ENCODE measurements at places on chromosomes 12 and 14.
A peak's percentile ranks its signal among the peaks of the same experiment; 100 is the strongest.

- H3K27me3 ChIP-seq: peaks cover 42% of the 10 kb centered on the region
- H3K27ac ChIP-seq: no peak overlapping the region
- no peak for DNase-seq
- H3K4me1 ChIP-seq: no peaks in the 10 kb centered on the region
- H3K36me3 ChIP-seq: no peaks in the 10 kb centered on the region
Observed at GRCh38 chr12:55626154-55626553, 10.5 kb upstream of the OR10P1 start.

- H3K4me3 ChIP-seq: no peak overlapping the region
- H3K27ac ChIP-seq: no peak overlapping the region
- H3K36me3 ChIP-seq: peaks cover 8% of the 10 kb centered on the region
Observed at GRCh38 chr12:28110329-28110728, 79.9 kb upstream of the CCDC91 start.

DNA sequence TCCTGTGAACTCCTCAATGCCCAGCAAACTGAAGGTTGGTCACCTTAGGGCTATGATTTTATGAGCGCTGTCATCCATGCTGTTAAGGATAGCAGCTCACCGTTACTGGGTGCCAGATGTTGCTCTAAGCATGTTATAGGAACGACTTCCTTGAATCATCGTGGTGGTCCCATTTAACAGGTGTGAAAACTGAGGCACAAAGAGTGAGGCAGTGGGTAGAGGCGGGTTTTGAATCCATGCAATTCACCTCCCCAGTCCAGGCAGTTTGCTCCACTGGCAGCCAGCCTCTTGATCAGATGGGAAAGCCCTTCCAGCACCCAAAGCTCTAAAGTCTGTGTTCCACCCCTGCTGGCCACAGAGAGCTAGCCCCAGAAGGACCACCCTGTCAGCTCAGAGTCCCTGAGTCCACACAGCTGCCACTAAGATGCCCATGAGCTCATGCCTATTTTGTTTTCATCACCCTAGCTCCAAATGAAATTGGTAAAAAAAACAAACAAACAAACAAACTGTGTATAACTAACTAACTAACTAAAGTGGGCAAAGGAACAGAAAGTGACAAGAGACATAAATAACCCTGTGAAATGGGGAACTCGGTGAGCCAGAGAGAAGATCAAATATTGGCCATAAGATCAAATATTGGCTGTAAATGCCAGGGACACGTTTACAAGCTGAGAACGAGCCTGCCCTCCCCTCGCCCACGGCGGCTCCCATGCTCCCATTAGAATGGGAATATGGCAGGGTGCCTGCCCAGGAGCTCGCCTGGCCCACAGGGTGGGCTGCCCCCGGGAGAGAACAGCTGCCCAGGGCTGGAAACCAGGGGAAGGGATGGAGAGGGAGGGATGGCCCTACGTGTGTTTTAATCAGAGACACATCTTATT lies 72.3 kb upstream of the RFLNA start:
- no peak overlapping the region for H3K27ac ChIP-seq
- DNase-seq: no peak
- H3K4me3 ChIP-seq: no peak overlapping the region
- H3K36me3 ChIP-seq: peaks cover 3% of the 10 kb centered on the region
- H3K4me1 ChIP-seq: peaks cover 21% of the 10 kb centered on the region

DNA sequence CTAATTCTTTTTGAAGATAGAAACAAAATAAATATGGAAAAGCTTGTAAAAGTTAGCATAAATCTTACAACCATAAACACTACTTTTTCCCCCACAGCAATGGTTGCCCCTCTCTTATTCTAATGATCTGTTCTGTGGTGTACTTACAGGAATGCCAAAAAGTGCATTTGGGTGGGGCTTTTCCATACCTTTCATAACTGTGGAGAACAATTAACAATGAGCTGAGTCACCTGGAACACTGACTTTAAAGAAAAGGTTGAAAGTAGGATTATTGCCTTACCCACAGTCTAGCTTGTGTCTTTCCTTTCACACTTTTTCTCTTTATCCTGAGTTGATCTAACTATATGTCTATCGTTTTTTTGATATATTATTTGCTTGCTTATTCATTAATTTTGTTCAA lies 86.9 kb downstream of the TPH2 start:
- H3K36me3 ChIP-seq: no peaks in the 10 kb centered on the region
- peaks cover 4% of the 10 kb centered on the region for H3K4me1 ChIP-seq
- H3K27ac ChIP-seq: no peak overlapping the region
- DNase-seq: no peak
- H3K4me3 ChIP-seq: no peak overlapping the region

GRCh38 chr12:127649961-127650360 lies 617.0 kb upstream of the TMEM132C start:
- no peaks in the 10 kb centered on the region for H3K27me3 ChIP-seq
- H3K36me3 ChIP-seq: no peaks in the 10 kb centered on the region
- DNase-seq: no peak
- no peaks in the 10 kb centered on the region for H3K4me1 ChIP-seq
- no peak overlapping the region for H3K4me3 ChIP-seq

DNA sequence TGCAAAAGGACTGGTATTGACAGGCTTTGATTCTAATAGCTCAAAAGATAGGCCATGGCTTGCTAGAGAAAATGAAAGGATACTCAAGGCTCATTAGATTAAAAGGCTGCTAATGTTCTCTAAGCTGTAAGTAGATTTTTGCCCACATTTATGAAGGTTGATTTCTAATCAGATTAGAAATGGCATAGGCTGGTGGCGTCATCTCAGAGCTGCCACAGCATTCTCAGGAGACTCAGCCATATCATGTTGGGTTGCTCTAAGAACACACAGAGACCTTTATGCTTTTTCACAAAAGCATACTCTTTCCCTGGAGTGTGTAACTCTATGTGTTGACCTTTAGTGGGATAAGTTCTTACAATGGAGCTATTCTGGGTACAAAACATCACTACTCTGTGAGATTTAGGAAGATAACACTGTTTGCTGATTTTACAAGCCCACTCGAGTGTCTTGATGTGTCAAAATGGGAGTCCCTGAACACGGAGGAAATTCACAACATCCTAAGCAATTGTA lies 576.0 kb downstream of the NRXN3 start:
- peaks cover 8% of the 10 kb centered on the region for H3K27me3 ChIP-seq
- DNase-seq: no peak
- H3K27ac ChIP-seq: no peak overlapping the region
- no peak overlapping the region for H3K4me3 ChIP-seq
- H3K4me1 ChIP-seq: no peaks in the 10 kb centered on the region

GRCh38 chr12:123267991-123268843 lies 3.4 kb downstream of the CDK2AP1 start:
- H3K27ac ChIP-seq: peak overlapping the region; percentile 80
- H3K27me3 ChIP-seq: no peaks in the 10 kb centered on the region
- H3K4me3 ChIP-seq: peak overlapping the region; percentile 76
- H3K4me1 ChIP-seq: peaks cover 13% of the 10 kb centered on the region

- no peak overlapping the region for H3K4me3 ChIP-seq
- no peaks in the 10 kb centered on the region for H3K27me3 ChIP-seq
- peak overlapping the region; percentile 5 for H3K27ac ChIP-seq
- H3K36me3 ChIP-seq: no peaks in the 10 kb centered on the region
- DNase-seq: no peak
- H3K4me1 ChIP-seq: peaks cover 44% of the 10 kb centered on the region
Observed at GRCh38 chr14:51616724-51617409, 34.8 kb upstream of the FRMD6 start.

DNA sequence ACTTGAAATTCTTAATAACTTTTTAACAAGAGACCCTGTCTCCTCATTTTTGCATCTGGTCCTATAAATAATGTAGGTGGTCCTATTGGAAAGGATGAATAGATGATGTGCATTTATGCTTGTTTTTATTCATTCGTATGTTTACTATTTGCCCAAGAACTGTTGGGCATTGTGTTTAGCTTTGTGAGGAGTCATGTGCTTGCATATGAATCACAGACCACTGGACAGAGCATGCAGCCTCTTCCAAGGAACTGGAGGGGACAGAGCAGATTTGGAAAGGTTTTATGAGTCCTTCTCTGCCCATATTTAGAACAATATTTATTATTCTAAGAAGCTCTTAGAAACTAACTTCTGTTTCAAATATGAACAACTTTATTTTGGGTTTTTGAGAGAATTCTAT lies 414.0 kb downstream of the SOX5 start:
- no peak overlapping the region for H3K27ac ChIP-seq
- peaks cover 48% of the 10 kb centered on the region for H3K36me3 ChIP-seq
- DNase-seq: no peak
- no peaks in the 10 kb centered on the region for H3K4me1 ChIP-seq
- H3K4me3 ChIP-seq: no peak overlapping the region
- no peaks in the 10 kb centered on the region for H3K27me3 ChIP-seq

DNA sequence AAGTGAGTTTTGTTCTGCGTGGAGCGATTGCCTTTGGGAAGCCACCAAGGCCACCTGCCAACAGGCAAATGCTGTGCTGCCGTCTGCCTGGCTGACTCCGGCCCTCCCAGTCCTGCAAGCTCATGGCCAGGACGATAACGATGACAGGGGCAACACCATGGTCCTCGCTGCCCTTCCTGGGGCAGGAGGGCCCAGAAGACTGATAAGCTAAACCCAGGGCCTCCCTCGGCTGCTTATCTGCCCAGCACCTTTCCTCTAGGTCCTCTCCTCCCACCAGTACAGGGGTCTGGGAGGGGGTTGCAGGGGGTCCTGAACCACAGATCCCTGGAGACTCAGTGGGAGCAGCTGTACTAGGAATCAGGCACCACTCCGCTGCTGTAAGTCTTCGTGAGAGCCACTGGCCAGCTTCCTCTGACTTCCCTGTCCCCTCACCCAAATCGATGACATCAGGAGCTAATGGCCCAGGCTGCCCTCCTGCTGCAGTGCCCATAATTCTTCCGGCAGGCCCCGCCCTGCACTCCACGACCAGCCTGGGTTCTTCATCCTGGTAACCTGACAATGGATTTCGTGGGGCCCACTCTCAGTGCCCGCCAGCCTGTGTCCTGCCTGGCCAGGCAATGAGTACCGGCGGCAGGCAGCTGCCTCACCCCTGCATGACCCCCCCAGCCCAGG lies 5.1 kb downstream of the ANKRD9 start:
- no peaks in the 10 kb centered on the region for H3K27me3 ChIP-seq
- H3K27ac ChIP-seq: no peak overlapping the region
- H3K36me3 ChIP-seq: peaks cover 4% of the 10 kb centered on the region
- no peak overlapping the region for H3K4me3 ChIP-seq
- no peak for DNase-seq

DNA sequence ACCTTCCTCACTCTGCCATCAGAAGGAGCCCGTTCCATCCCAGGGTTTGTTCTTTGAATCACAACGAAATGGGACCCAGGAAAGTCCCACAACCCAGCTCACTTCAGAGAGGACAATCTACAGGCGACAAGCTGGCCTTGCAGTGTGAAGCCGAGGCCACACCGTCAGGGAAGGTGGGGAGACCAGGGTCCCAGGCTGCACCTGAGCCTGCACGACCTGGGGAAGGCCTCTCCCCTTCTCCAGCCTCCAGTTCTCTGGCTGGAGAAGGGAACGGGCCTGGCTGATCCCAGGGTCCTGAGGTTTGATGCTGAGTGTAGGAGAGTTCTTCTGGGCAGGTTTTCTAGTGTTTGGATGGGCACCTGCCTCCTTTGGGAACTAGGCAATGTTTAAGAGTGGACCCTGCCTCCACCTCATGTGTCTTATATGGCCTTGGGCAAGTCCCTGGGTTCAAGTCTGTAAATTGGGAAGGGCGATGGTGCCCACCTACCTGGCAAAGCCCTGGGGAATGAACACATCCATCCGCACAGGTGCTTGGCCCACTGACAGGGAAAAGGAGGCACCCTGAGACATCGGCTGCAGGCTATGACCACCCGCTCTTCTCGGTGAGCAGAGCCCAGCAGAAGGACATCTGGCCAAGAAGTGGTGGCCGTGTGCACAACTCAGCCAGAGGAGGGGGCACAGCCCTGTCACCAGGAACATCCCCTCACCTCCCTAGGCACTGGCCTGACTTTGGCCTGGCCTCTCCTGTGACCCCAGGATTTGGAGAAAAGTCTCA lies 77.9 kb upstream of the BCL11B start:
- no peaks in the 10 kb centered on the region for H3K27me3 ChIP-seq
- no peaks in the 10 kb centered on the region for H3K36me3 ChIP-seq
- DNase-seq: no peak
- H3K4me3 ChIP-seq: no peak overlapping the region
- H3K4me1 ChIP-seq: peaks cover 19% of the 10 kb centered on the region

- H3K36me3 ChIP-seq: no peaks in the 10 kb centered on the region
- peaks cover 8% of the 10 kb centered on the region for H3K4me1 ChIP-seq
- no peak overlapping the region for H3K4me3 ChIP-seq
- H3K27me3 ChIP-seq: no peaks in the 10 kb centered on the region
- no peak for DNase-seq
Observed at GRCh38 chr12:45575823-45576475, 153.6 kb upstream of the ARID2 start.

- DNase-seq: no peak
- H3K27ac ChIP-seq: no peak overlapping the region
- H3K4me1 ChIP-seq: peaks cover 22% of the 10 kb centered on the region
- no peak overlapping the region for H3K4me3 ChIP-seq
- peaks cover 4% of the 10 kb centered on the region for H3K36me3 ChIP-seq
Observed at GRCh38 chr12:95970905-95971304, 25.2 kb downstream of the HAL start.
